ENCODE measurements at places on chromosomes 1 and 21. TPM values are rescaled to one million over a fixed set of nuclear protein-coding genes. Genes with fewer than 3 reads are reported as not detected.

Gene HPCA
- not detected for total RNA-seq

Gene NR5A2
- 193 TPM for total RNA-seq

Gene TMEM61
- 6.6 TPM for total RNA-seq

Gene PDE9A
- 92.4 TPM for total RNA-seq

Gene TEDDM1
- not detected for total RNA-seq

Gene AIM2
- total RNA-seq: 170 TPM

DNA sequence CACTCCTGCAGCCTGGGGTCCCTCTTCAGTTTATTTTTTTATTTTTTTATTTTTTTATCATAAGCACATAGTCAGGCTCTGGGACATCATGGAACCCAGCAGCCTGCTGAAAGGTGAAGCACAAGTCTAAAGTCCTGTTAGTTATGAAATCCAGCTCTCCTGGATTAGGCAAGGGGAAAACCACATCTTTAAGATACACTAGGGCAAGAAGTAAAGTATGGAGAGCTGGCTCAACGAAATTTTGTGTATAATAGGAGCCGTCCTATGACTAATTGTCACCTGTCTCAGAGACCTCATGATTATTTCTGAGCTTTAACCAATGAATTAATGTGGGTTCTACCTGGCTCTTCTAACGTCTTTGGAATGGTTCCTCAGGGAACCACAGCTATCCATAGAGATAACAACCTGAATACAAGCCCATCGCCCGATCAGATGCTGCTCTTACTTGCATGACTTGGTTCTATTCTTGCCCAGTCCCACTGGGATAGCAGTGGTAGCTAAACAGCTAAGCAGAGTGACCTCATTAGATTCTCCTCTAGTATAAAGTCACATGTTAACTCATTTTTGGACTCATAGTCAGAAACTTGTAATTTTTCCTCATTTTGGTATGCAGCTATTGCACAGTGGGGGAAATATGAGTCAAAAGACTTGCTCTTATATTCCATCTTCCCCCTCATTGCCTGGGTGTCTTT, 122.7 kb downstream of the LMO4 start:
- DNase-seq: no peak
- H3K27ac ChIP-seq: no peak overlapping the region
- H3K36me3 ChIP-seq: no peaks in the 10 kb centered on the region
- no peak overlapping the region for H3K4me3 ChIP-seq

DNA sequence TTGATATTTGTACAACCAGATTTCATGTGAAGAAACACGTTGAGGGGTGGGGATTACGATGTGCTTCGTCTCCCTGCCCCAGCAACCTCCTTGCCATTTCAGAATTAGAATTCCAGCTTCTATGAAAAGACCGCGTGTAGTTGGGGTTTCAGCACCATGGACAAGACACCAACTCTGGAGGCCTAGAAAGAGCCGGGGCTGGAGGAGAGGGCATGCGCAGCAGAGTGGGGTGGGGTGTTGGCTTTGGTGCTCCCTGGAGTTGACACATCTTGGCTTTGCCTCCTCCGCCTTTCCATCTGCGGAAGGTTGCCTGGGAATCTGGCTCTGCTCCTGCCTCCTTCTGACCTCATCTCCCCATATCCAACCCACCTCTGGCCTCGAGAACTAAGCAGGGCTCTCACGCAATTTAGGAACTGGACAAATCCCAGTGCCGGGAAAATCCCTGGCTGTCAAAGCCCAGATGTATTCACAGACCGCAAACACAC, 11.8 kb downstream of the HTR6 start:
- H3K36me3 ChIP-seq: no peaks in the 10 kb centered on the region
- H3K27me3 ChIP-seq: no peaks in the 10 kb centered on the region
- DNase-seq: no peak

GRCh38 chr1:226419284-226420029, 11.6 kb upstream of the PARP1 start:
- DNase-seq: no peak
- H3K27ac ChIP-seq: no peak overlapping the region
- H3K36me3 ChIP-seq: no peaks in the 10 kb centered on the region
- H3K4me3 ChIP-seq: no peak overlapping the region
- no peaks in the 10 kb centered on the region for H3K4me1 ChIP-seq
- no peaks in the 10 kb centered on the region for H3K27me3 ChIP-seq

DNA sequence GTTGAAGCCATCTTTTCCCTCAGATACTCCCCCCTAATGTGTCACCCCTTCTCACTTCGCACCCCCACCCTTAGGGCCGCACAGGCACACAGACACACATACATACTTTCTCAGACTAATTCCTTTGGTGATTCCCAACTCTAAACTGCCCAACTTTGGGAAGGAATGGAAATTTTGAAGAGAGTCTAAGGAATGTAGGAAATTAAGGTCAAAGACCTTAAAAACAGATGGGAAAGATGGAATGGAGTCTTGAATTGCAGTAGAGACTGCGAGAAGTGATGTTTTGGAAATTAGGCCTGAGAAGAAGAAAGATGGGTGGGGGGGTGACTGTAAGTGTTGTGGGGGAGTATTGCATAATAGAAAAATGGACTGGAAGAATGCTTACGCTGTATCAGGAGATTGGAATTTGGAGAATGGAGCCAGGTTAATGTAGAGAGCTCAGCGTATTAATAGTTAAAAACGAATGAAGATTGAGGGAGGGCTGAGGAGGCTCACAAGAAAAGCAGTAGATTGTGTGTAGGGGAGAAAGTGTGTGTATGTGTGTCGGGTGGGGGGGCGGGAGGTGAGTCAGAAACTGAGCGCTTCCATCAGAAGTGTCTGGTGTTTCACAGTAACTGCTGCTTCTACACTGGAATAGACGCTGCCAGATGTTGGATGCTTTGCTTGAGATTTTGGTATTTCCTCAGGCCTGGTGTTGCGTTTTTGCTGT, 1.7 kb downstream of the PIP5K1A start:
- peak overlapping the region; percentile 70 for H3K4me3 ChIP-seq
- DNase-seq: no peak
- H3K27me3 ChIP-seq: no peaks in the 10 kb centered on the region
- peak overlapping the region; percentile 32 for H3K27ac ChIP-seq
- H3K4me1 ChIP-seq: peaks cover 8% of the 10 kb centered on the region

GRCh38 chr1:208757846-208758245, 513.7 kb upstream of the PLXNA2 start:
- H3K36me3 ChIP-seq: no peaks in the 10 kb centered on the region
- DNase-seq: no peak
- no peaks in the 10 kb centered on the region for H3K4me1 ChIP-seq
- H3K27me3 ChIP-seq: no peaks in the 10 kb centered on the region
- H3K4me3 ChIP-seq: no peak overlapping the region
- H3K27ac ChIP-seq: no peak overlapping the region

GRCh38 chr1:191256917-191257316, 779.3 kb upstream of the BRINP3 start:
- H3K4me3 ChIP-seq: no peak overlapping the region
- DNase-seq: no peak
- H3K4me1 ChIP-seq: no peaks in the 10 kb centered on the region
- H3K36me3 ChIP-seq: no peaks in the 10 kb centered on the region
- no peaks in the 10 kb centered on the region for H3K27me3 ChIP-seq
- no peak overlapping the region for H3K27ac ChIP-seq

- no peaks in the 10 kb centered on the region for H3K27me3 ChIP-seq
- H3K4me1 ChIP-seq: peaks cover 10% of the 10 kb centered on the region
- no peak for DNase-seq
- H3K4me3 ChIP-seq: no peak overlapping the region
- H3K36me3 ChIP-seq: no peaks in the 10 kb centered on the region
Observed at GRCh38 chr1:228804640-228805413, 69.5 kb downstream of the RHOU start.

DNA sequence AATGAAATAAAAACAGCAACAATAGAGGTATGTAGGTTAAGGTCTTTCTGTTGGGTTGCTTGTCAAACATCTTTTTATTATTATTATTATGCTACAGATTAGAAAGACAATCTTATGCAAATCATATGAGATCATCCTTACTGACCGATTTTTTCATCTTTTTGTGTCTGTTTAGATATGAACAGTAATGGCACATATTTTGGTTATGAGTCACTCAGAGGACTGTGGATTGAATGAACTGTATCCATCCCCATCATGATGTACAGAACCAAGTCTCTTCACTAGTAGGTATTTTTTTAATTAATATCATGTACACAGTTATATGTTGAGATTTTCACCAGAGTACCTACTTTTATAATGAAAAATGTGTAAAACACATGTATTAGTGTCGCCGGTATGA, 159.1 kb downstream of the CHRM3 start:
- no peak for DNase-seq
- no peaks in the 10 kb centered on the region for H3K27me3 ChIP-seq
- H3K36me3 ChIP-seq: no peaks in the 10 kb centered on the region
- no peaks in the 10 kb centered on the region for H3K4me1 ChIP-seq

DNA sequence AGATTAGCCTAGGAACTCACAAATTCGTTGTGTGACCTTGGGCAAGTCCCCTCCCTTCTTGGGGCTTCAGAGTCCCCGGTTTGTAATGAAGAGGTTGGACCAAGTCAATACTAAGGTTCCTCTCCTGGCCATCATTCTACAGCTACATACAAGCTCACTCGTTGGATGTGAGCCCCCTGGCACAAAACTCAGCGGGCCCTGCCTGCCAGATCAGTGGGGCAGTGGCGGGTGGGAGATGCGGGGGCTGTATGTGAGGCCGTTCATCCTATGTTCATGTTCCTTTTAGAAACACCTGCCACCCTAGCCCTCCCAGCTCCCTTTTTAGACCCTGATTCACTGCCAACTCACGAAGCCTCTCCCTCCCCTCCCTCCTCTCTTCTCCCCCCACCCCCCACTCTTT, 2.1 kb downstream of the DLGAP3 start:
- no peak overlapping the region for H3K4me3 ChIP-seq
- no peaks in the 10 kb centered on the region for H3K36me3 ChIP-seq
- no peaks in the 10 kb centered on the region for H3K4me1 ChIP-seq
- no peak overlapping the region for H3K27ac ChIP-seq
- no peak for DNase-seq
- H3K27me3 ChIP-seq: peaks cover 45% of the 10 kb centered on the region

GRCh38 chr1:95207223-95207935, 26.6 kb upstream of the RWDD3 start:
- H3K27me3 ChIP-seq: no peaks in the 10 kb centered on the region
- no peaks in the 10 kb centered on the region for H3K4me1 ChIP-seq
- no peak for DNase-seq
- no peak overlapping the region for H3K27ac ChIP-seq

DNA sequence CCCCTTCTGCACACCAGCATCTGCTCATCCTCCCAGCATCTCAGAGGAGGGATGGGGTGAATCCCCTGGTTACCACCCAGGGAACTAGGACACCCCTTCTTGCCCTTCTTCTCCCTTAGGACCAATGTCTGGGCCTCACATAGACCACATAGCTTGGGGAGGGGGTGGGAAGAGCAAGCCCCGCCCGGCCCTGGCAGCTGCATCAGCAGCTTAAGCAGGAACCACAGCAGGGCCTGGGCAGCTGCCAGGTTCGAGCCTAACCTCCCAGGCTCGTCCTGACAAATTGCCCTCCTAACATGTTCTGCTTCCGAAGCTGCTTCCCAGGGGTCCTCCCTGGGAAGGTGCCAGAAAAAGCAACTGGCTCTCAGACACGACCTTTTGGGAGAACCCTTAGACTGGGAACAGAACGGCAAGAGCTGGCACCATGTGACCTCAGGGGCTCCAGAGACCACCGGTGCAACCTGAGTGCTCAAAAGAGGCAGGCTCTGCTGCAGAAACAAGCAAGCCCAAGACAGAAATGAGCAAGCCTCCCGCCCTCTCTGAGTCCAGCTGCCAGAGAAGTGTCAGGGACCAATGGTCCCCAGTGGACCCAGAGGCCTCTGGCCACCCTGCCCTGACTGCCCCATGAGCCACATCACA, 18.4 kb upstream of the CLSTN1 start:
- H3K27me3 ChIP-seq: no peaks in the 10 kb centered on the region
- H3K27ac ChIP-seq: no peak overlapping the region
- no peak for DNase-seq
- H3K4me3 ChIP-seq: no peak overlapping the region
- no peaks in the 10 kb centered on the region for H3K36me3 ChIP-seq
- H3K4me1 ChIP-seq: no peaks in the 10 kb centered on the region

- H3K27ac ChIP-seq: no peak overlapping the region
- no peaks in the 10 kb centered on the region for H3K27me3 ChIP-seq
- no peaks in the 10 kb centered on the region for H3K4me1 ChIP-seq
- H3K36me3 ChIP-seq: no peaks in the 10 kb centered on the region
- no peak for DNase-seq
- H3K4me3 ChIP-seq: no peak overlapping the region
Observed at GRCh38 chr1:16986560-16986959, 6.1 kb upstream of the MFAP2 start.

GRCh38 chr1:210022044-210022443, 84.0 kb downstream of the SYT14 start:
- H3K4me1 ChIP-seq: no peaks in the 10 kb centered on the region
- no peaks in the 10 kb centered on the region for H3K36me3 ChIP-seq
- no peaks in the 10 kb centered on the region for H3K27me3 ChIP-seq
- no peak for DNase-seq
- no peak overlapping the region for H3K4me3 ChIP-seq

- no peaks in the 10 kb centered on the region for H3K4me1 ChIP-seq
- no peak overlapping the region for H3K27ac ChIP-seq
- no peak for DNase-seq
- H3K27me3 ChIP-seq: no peaks in the 10 kb centered on the region
- H3K36me3 ChIP-seq: no peaks in the 10 kb centered on the region
Observed at GRCh38 chr1:87093286-87093685, 178.9 kb downstream of the HS2ST1 start.

- no peaks in the 10 kb centered on the region for H3K27me3 ChIP-seq
- peaks cover 5% of the 10 kb centered on the region for H3K4me1 ChIP-seq
- H3K4me3 ChIP-seq: no peak overlapping the region
- no peaks in the 10 kb centered on the region for H3K36me3 ChIP-seq
- H3K27ac ChIP-seq: no peak overlapping the region
Observed at GRCh38 chr1:9388335-9389180, 95.9 kb downstream of the SPSB1 start.

- H3K4me1 ChIP-seq: no peaks in the 10 kb centered on the region
- H3K27me3 ChIP-seq: no peaks in the 10 kb centered on the region
- DNase-seq: no peak
- no peak overlapping the region for H3K4me3 ChIP-seq
Observed at GRCh38 chr1:247506831-247507230, 29.4 kb downstream of the OR2C3 start.

DNA sequence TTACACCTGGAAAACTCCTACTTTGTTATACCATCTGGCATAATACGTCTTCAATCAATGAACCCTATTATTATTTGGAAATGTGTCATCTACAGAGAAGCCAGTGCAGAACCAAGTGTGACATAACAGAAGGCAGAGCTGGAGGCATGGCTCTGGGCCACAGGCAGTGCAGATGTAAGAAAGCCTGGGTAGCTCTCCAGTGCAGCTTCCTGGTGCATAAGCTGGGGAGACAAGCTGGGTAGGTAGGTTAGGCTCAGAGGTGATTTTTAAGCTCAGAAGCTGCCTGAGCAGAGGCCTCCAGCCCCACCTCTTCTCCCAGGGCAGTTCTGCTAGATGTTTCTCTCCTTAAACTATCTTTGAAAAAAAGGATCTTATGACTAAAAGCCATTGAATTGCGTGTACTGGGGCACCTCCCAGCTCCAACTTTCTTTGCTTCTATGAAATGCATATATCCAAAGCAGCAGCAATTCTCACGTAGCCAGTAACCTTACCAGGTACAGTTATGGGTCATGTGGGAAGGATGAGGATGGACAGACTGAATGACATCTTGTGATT, 30.7 kb downstream of the AKNAD1 start:
- H3K4me1 ChIP-seq: peaks cover 9% of the 10 kb centered on the region
- H3K27ac ChIP-seq: no peak overlapping the region
- no peaks in the 10 kb centered on the region for H3K27me3 ChIP-seq

- no peaks in the 10 kb centered on the region for H3K27me3 ChIP-seq
- H3K4me3 ChIP-seq: no peak overlapping the region
- H3K36me3 ChIP-seq: no peaks in the 10 kb centered on the region
- H3K4me1 ChIP-seq: no peaks in the 10 kb centered on the region
Observed at GRCh38 chr1:112386731-112387346, 9.2 kb upstream of the CTTNBP2NL start.

Data from Peyer's patch (tissue), 4 donors.